ENCODE measurements at places on chromosomes 5 and 9.

- no peak for DNase-seq
These were observed 110.7 kb downstream of the RXRA start for GRCh38 chr9:134436911-134437310.

DNA sequence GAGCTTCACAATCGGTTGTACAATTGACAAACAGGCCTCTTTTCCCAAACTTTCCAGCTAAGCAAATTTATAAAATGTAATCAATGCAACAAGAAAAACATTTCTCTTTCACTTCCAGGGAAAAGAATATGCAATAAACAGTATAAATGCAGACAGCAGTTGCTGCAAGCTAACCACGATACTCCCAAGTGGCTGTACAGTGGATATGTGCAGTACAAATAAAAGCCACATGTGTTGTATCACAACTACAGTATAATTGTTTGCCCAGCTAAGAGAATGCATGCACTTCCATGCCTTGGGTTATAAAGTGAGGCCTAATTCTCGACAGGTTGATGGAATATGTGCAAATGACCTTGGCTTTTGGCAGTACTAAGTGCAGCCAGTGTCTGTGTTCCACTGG, 16.7 kb upstream of the PDCL start:
- no peak for DNase-seq

- no peak for DNase-seq
These were observed 144.1 kb upstream of the MAST4 start for GRCh38 chr5:66452109-66452508.

- DNase-seq, result no peak
These were observed 65.1 kb downstream of the PLPPR1 start for GRCh38 chr9:101093620-101094019.

GRCh38 chr9:3137347-3137695, 293.4 kb upstream of the PUM3 start:
- DNase-seq, result no peak

DNA sequence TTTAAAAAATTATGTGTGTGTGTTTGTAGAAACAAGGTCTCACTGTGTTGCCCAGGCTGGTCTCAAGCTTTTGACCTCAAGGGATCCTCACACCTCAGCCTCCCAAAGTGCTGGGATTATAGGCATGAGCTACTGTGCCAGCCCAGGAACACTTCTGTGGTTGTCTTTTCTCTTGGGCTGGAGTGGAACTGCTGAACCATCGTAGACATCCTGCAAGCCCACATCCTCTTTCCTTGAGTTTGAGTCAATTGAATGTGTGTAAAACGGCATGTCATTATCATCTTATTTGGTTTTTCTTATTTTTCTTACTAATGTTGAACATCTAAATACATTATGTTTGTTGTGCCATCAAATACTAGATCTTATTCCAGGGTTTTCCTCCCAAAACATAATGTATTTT, 40.0 kb downstream of the EHMT1 start:
- no peak for DNase-seq

All from AG04449 (cell line).